Nucleus accumbens (tissue), 56 donors: ENCODE measurements at places on chromosomes 5 and 9.

- no peak for DNase-seq
Measured at GRCh38 chr5:34501840-34502239, 154.3 kb upstream of the RAI14 start.

DNA sequence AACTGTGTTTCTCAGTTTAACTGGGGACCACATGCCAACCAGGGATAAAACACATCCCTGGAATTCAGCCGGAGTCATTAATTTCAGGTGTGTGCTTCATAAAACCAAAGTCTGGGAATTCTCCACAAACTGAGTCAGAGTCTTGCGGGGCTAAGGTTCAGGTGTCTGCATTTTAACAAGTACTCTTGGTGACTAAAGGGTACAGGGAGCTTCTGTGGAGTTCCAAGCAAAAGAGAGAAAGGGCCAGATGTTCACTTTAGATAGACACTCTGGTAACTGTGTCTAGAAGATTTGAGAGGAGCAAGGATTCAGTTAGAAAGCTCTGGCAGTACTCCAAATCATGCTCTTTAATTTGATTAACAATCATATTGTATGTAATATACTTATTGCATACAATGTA lies 4.0 kb downstream of the NADK2 start:
- no peak for DNase-seq

GRCh38 chr9:99270491-99270890 lies 48.4 kb downstream of the SEC61B start:
- DNase-seq, result no peak

DNA sequence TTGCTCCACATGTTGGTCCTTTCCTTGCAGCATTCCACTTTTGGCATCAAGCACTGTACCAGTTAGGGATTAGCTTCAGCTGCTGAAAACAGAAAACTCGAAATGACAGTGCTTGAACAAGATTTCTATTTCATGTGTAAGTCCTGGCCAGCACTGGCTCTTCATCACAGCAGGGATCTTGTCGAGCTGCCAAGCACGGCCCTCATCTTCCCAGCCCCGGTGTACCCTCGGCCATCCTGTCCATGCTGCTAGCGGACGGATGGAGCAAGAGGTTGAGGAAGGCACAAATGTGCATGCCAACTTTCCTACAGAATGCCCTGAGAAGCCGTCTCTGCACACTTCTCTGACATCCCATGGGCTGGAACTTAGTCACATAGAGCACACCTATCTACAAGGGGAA lies 130.6 kb downstream of the TENT4A start:
- no peak for DNase-seq

GRCh38 chr5:1077026-1077425 lies 34.8 kb downstream of the SLC12A7 start:
- no peak for DNase-seq

DNA sequence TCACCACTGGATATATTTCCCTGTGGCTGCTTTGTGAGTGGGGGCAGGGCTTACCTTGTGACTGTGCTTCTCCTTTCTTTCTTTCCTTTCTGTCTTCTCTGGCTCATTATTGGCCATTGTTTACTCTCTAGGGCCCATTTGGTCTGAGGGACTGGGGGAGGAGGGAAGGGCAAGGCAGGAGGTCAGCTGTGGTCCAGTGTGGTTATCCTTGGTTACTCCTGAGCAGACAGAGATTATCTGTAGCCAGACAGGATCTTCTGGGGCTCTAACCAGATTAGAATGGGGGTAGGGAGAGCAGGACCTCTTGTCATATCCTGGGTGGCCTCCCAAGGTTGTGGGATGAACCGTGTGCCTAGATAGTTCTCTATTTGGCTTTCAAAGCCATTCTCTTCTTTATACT lies 71.2 kb downstream of the ANKRD55 start:
- no peak for DNase-seq

GRCh38 chr5:105663671-105664070 lies 2007.1 kb downstream of the EFNA5 start:
- DNase-seq, result no peak

GRCh38 chr5:145764325-145764724 lies 70.8 kb downstream of the PRELID2 start:
- DNase-seq, result no peak

- DNase-seq, result no peak
Measured at GRCh38 chr5:119651486-119651885, 22.1 kb downstream of the FAM170A start.

- no peak for DNase-seq
Measured at GRCh38 chr9:34984049-34984448, 5.5 kb upstream of the DNAJB5 start.

DNA sequence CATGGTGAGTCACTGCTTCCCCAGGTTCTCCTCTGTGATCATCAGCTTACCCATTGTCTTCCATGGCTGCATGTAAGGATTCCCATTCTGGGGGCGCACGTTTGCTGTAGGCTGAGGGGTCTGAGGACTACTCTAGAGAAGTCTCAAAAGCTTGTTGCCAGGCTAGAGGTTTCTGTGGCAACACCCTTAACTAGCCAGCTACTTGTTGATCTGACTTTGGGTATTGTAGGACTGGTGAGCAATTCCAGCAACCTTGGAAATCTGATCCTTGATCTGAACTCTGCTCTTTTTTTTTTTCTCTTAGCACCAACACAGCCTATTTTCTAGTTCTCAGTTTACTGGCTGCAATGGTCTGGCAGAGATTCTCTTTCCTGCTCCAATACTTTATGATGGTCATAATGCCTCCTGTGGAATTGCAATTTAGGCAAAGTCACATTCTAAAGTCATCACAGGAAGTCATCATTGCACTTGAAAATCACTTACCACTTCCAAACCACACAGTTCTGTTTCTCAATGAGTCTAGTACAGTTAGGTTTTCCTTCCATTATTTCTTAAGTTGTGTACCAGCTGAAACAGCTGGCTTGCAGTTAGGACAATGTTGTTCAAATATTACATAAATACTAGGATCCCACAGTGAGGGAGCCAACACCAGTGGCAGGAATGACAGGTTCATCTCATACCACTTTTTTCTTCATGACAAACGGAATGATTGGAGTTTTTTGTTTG lies 110.3 kb downstream of the SLC12A2 start:
- no peak for DNase-seq

DNA sequence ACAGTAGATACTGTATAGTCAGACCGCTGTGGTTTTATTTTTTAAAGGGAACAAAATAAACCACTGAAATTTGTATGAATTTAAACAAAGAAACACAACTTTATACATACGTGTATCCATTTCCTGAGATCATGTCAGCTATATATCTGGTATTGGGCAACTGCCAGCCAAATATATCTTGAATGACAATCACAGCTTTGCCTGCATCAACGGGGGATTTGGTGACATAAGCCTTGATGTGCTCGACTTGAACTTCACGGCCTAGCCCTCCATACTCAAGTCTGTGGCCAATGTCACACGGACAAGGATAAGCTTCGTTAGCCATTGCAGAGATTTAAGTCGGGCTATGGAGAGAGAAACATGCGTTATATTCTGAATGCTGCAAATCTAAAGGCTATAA lies 17.3 kb downstream of the CMBL start:
- DNase-seq, result no peak

DNA sequence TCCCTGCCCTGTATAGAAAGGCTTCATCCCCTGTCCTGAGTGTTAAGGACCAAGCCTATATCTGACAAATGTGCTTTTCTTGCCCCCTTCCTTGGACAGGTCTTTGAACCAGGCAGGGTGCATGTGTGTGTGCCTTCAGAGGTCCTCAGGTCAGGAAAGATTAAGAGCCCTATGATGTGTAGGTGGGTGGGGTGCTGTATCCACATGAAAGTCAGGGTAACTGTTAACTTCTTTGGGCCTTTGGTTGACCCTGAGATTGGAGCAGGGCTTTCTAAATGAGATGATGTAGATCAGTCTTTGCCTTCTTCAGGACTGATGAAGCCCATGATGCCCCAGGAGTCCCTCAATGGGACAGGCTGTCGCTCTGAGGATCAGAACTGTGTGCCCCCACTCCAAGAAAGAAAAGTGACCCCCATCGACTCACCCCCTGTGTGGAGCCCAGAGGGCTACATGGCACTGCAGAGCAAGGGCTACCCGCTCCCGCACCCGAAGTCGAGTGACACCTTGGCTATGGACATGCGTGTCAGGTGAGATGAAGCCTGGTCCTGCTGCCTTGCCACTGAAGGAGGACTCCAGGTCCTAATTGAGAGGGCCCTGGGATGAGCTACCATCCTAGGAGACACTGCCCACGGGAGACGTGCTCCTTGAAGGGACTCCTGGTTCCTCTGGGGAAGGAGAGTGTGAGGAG lies 29.4 kb upstream of the POMT1 start:
- DNase-seq, result no peak

DNA sequence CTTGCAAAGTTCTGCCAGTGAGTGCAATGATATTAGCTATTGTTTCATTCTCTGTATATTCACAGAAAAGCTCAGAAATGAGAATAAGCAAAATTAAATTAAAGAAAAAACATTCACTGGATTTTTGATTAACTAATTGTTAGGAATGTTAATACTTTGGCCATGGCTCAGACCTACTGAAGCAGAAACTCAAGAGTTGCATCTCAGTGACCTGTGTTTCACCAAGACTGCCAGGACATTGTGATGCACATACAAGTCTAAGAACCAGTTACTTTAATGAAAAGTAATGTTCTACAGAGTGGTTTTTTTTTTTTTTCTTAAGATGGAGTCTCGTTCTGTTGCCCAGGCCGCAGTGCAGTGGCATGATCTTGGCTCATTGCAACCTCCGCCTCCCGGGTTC lies 464.9 kb upstream of the NMUR2 start:
- no peak for DNase-seq

- no peak for DNase-seq
Measured at GRCh38 chr9:71839668-71840067, 71.3 kb downstream of the ABHD17B start.

DNA sequence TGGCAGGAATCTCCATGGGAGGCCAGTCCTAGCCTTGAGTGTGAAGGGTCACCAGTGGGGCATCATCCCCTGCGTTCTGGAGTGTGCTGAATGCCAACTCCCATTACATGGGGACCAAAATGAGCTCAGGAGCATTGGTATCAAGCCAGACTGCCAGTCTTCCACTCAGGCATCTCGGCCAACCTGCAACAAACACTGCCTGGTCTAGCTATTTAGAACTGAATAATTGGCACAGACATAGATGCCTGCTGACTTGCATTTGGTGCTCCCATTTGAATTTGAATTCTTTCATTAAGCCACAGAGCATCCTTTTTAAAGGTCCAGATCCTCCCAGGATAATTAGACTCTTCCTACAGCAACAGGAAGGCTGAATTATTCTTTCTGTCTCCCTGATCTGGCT lies 116.6 kb upstream of the ABCA1 start:
- no peak for DNase-seq

DNA sequence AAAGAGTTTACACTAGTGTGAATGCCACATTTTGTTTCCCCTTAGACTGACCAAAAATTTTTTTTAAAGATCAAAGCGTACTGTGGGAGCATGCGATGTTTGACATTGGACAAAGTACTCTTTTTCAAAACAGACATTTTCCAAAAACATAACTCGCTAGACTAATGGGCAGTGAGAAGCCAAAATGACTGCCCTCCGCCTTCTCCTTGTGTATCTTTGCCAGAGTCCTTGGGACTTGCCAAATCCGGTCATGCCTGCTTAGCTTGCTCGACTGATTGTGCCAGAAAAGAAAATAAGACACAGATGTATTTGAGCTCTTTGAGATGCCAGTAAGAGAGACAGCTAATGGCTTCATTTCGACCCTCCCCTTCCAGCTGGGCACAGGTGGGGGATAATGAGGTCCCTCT lies 157.5 kb downstream of the MAPKAP1 start:
- no peak for DNase-seq

GRCh38 chr5:134637116-134637721 lies 4.6 kb upstream of the SAR1B start:
- DNase-seq, result no peak

GRCh38 chr9:101510459-101510858 lies 23.2 kb upstream of the RNF20 start:
- DNase-seq, result no peak

- DNase-seq, result no peak
Measured at GRCh38 chr5:41182666-41183065, 30.7 kb downstream of the C6 start.

- DNase-seq, result no peak
Measured at GRCh38 chr5:30324083-30324482, 869.4 kb upstream of the CDH6 start.

DNA sequence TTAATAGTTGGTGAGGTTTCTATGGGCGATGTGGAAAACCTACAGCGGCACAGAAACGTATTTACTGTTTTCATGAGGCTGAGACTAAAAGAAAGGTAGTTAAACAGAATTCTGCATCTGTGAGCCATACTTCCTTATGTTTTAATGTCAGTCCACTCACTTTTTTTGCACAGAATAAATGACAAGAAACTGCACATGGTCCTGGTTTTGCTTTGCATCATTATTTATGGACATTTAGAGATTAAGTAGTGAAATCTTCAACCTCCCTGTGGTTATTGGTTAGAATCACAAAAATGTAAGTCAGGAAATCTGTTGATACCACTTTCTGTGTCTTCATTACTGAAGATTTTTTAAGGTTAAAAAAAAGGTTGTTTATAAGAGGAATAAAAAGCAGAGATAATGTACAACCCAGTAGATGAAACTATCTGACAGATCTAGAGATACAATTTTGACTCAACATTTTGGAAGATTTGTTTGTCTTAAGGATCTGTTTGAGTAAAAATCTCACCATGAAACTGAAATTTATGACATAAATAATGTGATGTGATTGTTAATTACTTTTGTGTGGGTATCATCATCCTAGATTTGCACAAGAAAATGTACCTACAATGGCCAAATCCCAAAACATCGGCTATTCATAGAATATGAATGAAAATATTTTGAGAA lies 2.4 kb downstream of the PRR16 start:
- DNase-seq, result no peak

GRCh38 chr9:136674786-136675349 lies 12.2 kb downstream of the EGFL7 start:
- no peak for DNase-seq

DNA sequence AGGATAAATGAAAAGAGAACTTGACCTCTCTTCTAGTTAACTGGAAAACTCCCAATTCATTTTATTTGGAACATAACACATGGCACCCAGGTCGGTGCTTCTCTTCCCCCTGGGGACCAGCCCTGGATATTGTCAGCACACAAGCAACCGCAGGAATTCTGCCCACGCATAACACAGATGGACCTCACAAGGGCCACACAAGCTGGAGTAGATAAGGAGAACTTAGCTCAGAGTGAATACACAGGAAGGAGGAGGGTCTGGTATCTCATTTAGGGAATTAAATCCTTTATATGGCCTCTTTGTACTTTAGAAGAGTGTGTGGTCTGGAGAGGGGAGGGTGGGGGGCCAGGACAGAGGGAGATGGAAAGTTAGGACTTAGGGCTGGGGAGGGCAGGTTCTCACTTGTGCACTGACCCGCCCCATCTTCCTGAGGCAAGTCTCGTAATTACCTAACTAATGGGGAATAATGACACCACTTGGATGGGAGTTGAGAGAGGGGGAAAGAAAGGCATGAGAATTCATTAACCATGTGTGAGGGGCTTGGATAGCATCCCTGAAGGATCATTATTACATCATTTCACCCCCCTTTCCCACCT lies 341.2 kb upstream of the WWC1 start:
- no peak for DNase-seq

GRCh38 chr5:116135344-116135743 lies 50.5 kb downstream of the COMMD10 start:
- no peak for DNase-seq

- DNase-seq, result no peak
Measured at GRCh38 chr5:147303976-147304375, 69.2 kb downstream of the STK32A start.
